ENCODE measurements at places on chromosomes 11 and 22. TPM values are rescaled to one million over a fixed set of nuclear protein-coding genes. Genes with fewer than 3 reads are reported as not detected.

Gene NAALADL1
- 38.0 TPM for total RNA-seq

Gene PRODH
- under 0.01 TPM for total RNA-seq

Gene DUSP8
- 0.09 TPM for total RNA-seq

Gene HTR3A
- not detected for total RNA-seq

Gene MAP6
- total RNA-seq: 0.86 TPM

Gene RTN4R
- 0.32 TPM for total RNA-seq

All from bronchial smooth muscle cell (primary cell).